Endodermal cell (in vitro differentiated cells): ENCODE measurements at places on chromosomes 16 and 17. TPM values are rescaled to one million over a fixed set of nuclear protein-coding genes. Genes with fewer than 3 reads are reported as not detected.

The HOXB1 gene
- total RNA-seq, result not detected in 3 replicates

The COASY gene
- total RNA-seq, result 96.1 and 99.4 TPM in 2 replicates

DNA sequence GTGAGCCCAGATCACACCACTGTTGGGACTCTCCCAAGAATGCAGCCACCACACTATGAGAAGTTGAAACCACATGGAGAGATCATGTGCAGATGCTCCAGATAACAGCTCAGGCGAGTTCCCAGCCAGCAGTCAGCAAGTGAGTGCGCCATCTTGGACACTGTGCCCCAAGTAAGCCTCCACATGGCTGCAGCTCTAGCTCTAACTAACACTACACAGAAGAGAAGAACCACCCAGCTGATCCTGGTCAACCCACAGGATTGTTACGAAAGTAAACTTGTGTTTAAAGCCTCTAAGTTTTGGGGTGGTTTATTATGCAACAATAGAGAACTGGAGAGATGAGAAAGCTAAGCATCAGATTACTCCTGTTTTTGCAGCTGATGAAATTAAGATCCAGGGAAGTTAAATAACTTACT, 25.8 kb downstream of the SLC38A7 start:
- H3K4me1 ChIP-seq, result no peaks in the 10 kb centered on the region
- no peak overlapping the region for H3K4me3 ChIP-seq
- no peak for DNase-seq
- H3K36me3 ChIP-seq, result no peaks in the 10 kb centered on the region
- no peak overlapping the region for H3K27ac ChIP-seq

GRCh38 chr16:63702981-63703590, 1418.8 kb downstream of the CDH11 start:
- H3K4me1 ChIP-seq, result no peaks in the 10 kb centered on the region
- H3K4me3 ChIP-seq, result no peak overlapping the region
- H3K27ac ChIP-seq, result no peak overlapping the region
- H3K36me3 ChIP-seq, result no peaks in the 10 kb centered on the region

DNA sequence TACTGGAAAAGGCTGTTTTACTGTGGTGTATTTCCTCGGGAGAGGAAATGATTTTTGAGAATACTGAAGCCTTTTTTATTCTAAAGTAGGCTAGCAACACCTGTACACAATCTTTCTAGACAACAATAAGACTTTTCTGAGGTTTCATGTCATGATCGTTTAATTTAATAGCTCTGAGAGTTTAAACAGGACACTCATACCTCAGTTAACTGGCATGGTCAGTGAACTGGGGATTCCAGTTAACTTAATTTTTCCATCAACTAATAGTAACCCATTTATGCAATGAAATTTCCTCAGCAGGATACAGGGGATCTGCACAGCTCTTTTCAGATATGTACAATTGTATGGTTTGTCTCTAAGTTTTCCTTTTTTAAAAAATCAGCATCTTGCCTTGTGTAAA, 262.6 kb downstream of the NTN1 start:
- H3K4me1 ChIP-seq, result no peaks in the 10 kb centered on the region
- no peaks in the 10 kb centered on the region for H3K27me3 ChIP-seq
- no peak overlapping the region for H3K4me3 ChIP-seq
- no peak for DNase-seq
- H3K36me3 ChIP-seq, result no peaks in the 10 kb centered on the region
